ENCODE measurements at places on chromosomes 1 and 21.

DNA sequence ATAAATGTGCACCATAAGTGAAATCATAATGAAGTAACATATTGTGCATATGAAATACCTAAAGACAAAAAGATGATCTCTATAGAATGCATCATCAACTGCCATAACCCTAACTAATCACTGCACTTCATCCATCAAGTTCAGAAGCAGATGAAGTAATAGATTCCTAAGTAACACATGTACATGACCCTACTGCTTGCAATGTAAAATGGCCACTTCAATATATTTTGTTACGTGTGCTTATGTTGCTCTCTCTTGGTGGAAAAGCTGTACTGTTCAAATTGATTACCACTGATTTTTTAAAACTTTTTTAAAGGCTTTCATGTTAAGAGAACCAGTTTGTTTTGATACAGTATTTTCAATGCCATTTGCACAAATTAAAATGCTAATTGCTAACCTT is 141.8 kb downstream of the TTLL7 start:
- DNase-seq = peak; percentile 38

DNA sequence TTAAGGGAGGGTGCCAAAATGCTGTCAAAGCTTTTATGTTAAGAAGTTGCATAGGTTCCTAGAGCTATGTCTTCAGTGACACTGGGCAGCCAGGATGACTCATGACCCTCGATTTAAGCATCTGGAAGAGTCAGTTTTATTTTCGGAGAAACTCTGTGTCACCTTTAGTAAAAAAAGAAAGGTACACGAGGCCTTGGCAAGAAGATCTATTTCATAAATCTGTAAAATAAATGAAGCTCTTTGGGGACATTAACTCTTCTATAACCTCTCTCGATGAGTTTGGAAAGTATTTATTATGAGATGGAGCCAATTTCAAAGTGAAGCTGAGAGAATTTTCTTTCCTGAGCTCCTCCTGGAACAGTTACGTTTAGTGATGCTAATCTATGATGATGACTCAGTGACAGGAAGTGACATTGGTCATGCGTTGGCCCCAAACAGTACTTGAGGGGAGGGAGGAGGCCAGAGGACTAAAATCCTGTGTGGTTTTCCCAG is 156.5 kb downstream of the HLX start:
- peak; percentile 39 for DNase-seq

- peak; percentile 2 for DNase-seq
These were observed 178.6 kb downstream of the GPR52 start for GRCh38 chr1:174626031-174627025.

GRCh38 chr1:84693785-84694184 is 3.5 kb upstream of the SSX2IP start:
- DNase-seq = peak; percentile 5

- no peak for DNase-seq
These were observed 56.2 kb upstream of the EPS8L3 start for GRCh38 chr1:109819906-109820305.

DNA sequence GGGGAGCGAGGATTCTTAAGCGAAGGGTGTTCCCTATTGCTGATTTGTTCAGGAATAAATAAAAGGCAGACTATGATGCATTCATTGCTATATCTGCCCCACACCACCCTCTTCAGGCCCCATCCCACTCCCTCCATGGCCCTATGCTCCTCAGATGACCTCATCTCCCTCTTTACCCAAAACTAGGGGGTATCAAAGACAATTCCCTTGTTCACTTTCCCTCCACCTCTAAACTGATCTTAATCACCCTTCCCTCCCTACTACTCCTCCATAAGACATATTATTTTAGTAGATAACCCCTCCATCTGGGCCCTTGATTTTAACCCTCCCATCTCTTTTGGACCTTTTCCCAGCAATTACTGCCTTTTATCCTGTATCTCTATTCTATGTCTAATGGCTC is 434.9 kb upstream of the RUNX1 start:
- DNase-seq = no peak

DNA sequence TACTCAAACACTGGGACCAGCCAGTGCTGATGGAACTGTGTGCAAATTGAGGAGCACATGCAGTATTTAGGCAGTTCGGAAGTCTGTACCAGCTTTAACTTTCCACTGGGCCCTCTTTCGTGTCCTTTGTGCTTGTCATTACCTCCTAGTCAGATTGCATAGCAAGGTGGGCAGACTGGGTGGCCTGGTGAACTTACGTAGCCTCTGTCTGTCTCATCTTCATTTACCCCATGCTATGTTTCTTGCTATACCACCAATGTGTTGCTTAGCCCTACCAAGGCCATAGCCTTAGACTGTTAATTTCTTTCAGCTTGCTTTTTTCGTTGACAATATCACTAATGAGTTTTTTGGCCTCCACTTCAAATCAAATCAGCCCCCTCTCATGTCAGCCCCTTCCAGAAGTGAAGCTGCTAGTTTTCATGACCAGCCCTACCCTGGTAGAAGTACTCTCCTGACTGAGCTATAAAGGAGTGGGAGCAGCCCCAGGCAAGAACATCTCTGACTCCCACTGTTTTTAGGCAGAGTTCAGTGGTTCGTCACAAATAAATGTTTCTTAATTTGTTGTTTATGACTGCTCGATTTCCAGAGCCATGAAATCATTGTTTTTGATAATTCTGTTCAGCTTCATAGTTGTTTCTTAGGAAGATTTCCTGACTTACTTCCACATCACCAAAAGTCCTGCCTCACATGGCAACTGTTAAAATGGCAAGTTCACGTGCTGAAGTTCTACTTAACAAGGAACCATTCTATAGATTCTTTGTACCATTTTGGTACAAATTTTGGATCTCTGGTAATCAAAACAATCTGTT is 19.3 kb downstream of the PRKACB start:
- DNase-seq = peak; percentile 16

GRCh38 chr1:172431721-172432192 is 11.3 kb downstream of the C1orf105 start:
- DNase-seq = no peak

All from cardiac fibroblast (primary cell).